Vagina (tissue), 2 donors: ENCODE measurements at places on chromosomes 16 and 17.
A peak's percentile ranks its signal among the peaks of the same experiment; 100 is the strongest.

- H3K36me3 ChIP-seq = no peaks in the 10 kb centered on the region
- H3K27ac ChIP-seq = no peak overlapping the region
- H3K27me3 ChIP-seq = no peaks in the 10 kb centered on the region
These were observed 14.9 kb downstream of the CMTM4 start for GRCh38 chr16:66681676-66682075.

DNA sequence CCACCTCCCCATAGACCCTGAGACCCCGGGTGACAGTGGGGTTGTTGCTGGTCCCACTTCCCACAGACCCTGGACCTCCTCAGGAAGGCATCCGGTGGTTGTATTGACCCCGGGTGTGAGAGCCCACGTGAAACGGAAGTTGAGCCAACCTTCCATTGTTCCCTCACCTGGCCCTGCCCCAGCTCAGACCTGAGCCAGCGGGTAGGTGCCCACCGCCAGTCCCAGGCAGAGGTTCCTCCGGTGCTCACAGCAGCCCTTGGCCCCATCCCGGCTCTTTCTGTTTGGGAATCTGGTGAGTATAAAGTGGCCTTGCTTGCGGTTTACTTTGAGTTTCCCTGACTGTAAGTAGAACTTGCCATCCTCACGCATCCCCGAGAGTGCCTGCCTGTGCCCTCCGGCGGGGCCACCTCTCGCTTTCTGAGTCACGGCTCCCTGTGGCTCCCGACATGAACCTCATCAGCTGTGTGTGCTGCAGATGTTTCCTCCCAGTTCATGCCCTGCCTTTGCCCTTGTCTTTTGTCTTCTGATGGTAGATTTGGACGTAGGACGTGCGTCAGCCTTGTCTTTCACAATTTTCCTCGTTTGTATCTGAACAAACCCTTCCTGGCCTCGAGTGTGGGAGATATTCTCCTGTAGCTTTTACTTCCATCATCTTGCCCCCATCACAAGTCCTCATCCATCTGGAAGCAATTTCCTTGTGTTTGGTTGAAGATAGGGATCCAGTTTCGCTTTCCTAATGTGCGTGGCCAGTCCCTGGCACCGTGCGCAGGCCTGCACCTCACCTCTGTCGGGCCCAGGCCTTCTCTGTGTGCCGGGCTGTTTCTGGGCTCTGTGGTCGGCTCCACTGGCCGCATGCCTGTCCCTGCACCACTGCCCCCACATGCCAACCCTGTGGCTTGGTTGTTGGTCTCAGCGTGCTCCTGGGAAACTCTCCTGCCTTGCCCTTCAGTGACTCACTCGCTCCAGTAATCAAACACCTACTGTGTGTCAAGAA lies 76.0 kb downstream of the METRNL start:
- H3K4me3 ChIP-seq = no peak overlapping the region
- H3K27me3 ChIP-seq = no peaks in the 10 kb centered on the region
- peak; percentile 72 for DNase-seq
- peak overlapping the region; percentile 85 for H3K27ac ChIP-seq

GRCh38 chr16:63323722-63324705 lies 1287.8 kb upstream of the CDH8 start:
- H3K36me3 ChIP-seq = no peaks in the 10 kb centered on the region
- H3K27me3 ChIP-seq = no peaks in the 10 kb centered on the region
- DNase-seq = no peak
- H3K27ac ChIP-seq = no peak overlapping the region
- H3K4me3 ChIP-seq = no peak overlapping the region

GRCh38 chr16:27102701-27103575 lies 36.2 kb downstream of the C16orf82 start:
- DNase-seq = peak; percentile 40
- no peaks in the 10 kb centered on the region for H3K36me3 ChIP-seq
- H3K4me1 ChIP-seq = no peaks in the 10 kb centered on the region

- no peaks in the 10 kb centered on the region for H3K4me1 ChIP-seq
- no peaks in the 10 kb centered on the region for H3K27me3 ChIP-seq
- no peak overlapping the region for H3K4me3 ChIP-seq
- H3K36me3 ChIP-seq = no peaks in the 10 kb centered on the region
- no peak overlapping the region for H3K27ac ChIP-seq
These were observed 7.3 kb upstream of the DDX52 start for GRCh38 chr17:37650419-37651003.

- H3K36me3 ChIP-seq = no peaks in the 10 kb centered on the region
- H3K4me3 ChIP-seq = no peak overlapping the region
- no peaks in the 10 kb centered on the region for H3K27me3 ChIP-seq
- no peaks in the 10 kb centered on the region for H3K4me1 ChIP-seq
- no peak overlapping the region for H3K27ac ChIP-seq
- no peak for DNase-seq
These were observed 589.2 kb downstream of the CDH11 start for GRCh38 chr16:64532691-64533090.

GRCh38 chr16:89319886-89320781 lies 102.6 kb downstream of the ZNF778 start:
- H3K4me3 ChIP-seq = peak overlapping the region; percentile 4
- no peaks in the 10 kb centered on the region for H3K36me3 ChIP-seq
- DNase-seq = no peak
- H3K27me3 ChIP-seq = no peaks in the 10 kb centered on the region
- H3K4me1 ChIP-seq = peaks cover 100% of the 10 kb centered on the region

DNA sequence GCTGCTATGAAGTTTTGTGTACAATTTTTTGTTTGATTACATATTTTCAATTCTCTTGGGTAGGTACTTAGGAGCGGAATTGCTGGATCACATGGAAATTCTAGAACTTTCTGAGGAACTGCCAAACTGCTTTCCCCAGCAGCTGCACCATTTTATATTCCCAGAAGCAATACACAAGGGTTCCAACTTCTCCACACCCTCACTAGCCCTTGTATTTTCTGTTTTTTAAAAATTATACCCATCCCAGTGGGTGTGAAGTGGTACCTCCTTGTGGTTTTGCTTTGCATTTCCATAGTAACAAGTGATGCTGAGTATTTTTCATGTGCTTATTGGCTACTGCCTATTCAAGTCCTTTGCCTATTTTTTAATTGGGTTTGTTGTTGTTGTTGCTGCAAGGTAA lies 20.9 kb downstream of the NACA2 start:
- no peak for DNase-seq
- no peak overlapping the region for H3K4me3 ChIP-seq
- no peaks in the 10 kb centered on the region for H3K36me3 ChIP-seq
- no peaks in the 10 kb centered on the region for H3K27me3 ChIP-seq
- H3K27ac ChIP-seq = no peak overlapping the region

GRCh38 chr17:64439956-64440355 lies 9.0 kb upstream of the MILR1 start:
- no peak for DNase-seq
- no peaks in the 10 kb centered on the region for H3K4me1 ChIP-seq
- no peaks in the 10 kb centered on the region for H3K36me3 ChIP-seq
- H3K27me3 ChIP-seq = no peaks in the 10 kb centered on the region
- no peak overlapping the region for H3K27ac ChIP-seq

- H3K4me1 ChIP-seq = no peaks in the 10 kb centered on the region
- no peak for DNase-seq
- no peaks in the 10 kb centered on the region for H3K36me3 ChIP-seq
- no peaks in the 10 kb centered on the region for H3K27me3 ChIP-seq
- H3K27ac ChIP-seq = peak overlapping the region; percentile 87
These were observed 38.4 kb upstream of the ARL4D start for GRCh38 chr17:43360376-43360738.

- H3K27ac ChIP-seq = no peak overlapping the region
- H3K27me3 ChIP-seq = no peaks in the 10 kb centered on the region
- no peaks in the 10 kb centered on the region for H3K36me3 ChIP-seq
- no peak overlapping the region for H3K4me3 ChIP-seq
- H3K4me1 ChIP-seq = peaks cover 18% of the 10 kb centered on the region
These were observed 721.9 kb downstream of the WWOX start for GRCh38 chr16:78821335-78821734.

DNA sequence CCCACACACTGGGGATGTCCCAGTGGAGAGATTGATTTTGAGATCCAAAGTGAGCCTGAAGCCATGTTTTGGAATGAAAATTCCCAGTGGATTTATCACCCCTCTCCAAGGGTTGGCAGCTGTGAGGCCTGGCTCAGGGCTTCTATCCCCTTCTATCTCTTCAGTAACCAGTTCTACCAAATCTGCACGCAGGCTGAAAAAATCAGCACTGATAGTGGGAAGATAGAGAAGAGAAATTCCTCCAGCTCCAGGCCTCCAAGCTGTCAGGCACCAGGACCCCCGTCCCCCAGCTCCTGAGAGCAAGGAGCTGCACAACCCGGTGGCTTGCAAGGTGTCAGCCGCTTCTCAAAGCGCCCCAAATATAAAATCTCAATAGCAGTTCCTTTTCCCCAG lies 1.0 kb downstream of the FLOT2 start:
- no peak for DNase-seq
- H3K36me3 ChIP-seq = no peaks in the 10 kb centered on the region
- peaks cover 61% of the 10 kb centered on the region for H3K4me1 ChIP-seq
- peak overlapping the region; percentile 93 for H3K27ac ChIP-seq

- H3K27ac ChIP-seq = no peak overlapping the region
- H3K4me3 ChIP-seq = peak overlapping the region; percentile 23
- no peak for DNase-seq
- H3K36me3 ChIP-seq = no peaks in the 10 kb centered on the region
- H3K4me1 ChIP-seq = peaks cover 16% of the 10 kb centered on the region
These were observed 1.3 kb downstream of the SPN start for GRCh38 chr16:29664091-29664921.

- H3K4me3 ChIP-seq = no peak overlapping the region
- H3K36me3 ChIP-seq = no peaks in the 10 kb centered on the region
- H3K4me1 ChIP-seq = no peaks in the 10 kb centered on the region
- no peak for DNase-seq
- H3K27ac ChIP-seq = no peak overlapping the region
These were observed 46.3 kb downstream of the SNX11 start for GRCh38 chr17:48153691-48154358.

GRCh38 chr16:18933501-18933900 lies 7.3 kb upstream of the SMG1 start:
- no peak overlapping the region for H3K27ac ChIP-seq
- H3K4me1 ChIP-seq = no peaks in the 10 kb centered on the region
- H3K27me3 ChIP-seq = no peaks in the 10 kb centered on the region
- H3K4me3 ChIP-seq = no peak overlapping the region
- no peaks in the 10 kb centered on the region for H3K36me3 ChIP-seq
- DNase-seq = no peak

- no peaks in the 10 kb centered on the region for H3K27me3 ChIP-seq
- H3K4me1 ChIP-seq = no peaks in the 10 kb centered on the region
- no peak overlapping the region for H3K4me3 ChIP-seq
- H3K27ac ChIP-seq = no peak overlapping the region
These were observed 1643.5 kb downstream of the TP53TG3F start for GRCh38 chr16:35102780-35103403.

DNA sequence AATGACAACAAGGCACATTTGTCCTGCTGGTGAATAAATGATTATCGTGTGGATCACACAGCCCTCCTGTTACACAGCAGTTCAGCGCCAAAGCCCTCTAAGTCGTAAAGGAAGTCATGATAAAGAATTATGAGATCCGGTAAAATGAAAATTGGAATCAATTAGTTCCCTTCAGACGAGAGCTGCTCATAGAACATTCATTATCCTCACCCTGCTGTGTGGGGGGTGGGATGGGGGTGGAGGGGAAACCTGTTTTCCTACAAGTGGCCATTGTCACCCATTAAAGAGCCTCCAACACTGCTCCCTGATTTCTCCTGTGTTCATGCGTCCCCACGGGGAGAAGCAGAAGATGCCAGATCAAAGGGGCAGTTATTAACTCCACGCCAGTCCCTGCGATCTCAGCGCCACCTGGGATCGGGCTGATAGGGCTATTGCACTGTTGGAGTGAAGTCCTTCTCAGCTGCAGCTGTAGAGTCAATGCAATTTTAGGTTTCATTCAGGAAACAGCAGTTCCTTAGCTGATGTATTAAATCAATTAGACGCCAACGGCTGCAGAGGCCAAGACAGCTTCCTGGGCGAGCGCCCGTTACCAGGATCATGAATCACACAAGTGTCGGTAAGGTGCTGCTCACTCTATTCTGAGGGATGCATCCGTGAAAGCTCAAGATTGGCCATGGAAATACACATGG lies 19.2 kb upstream of the CACNG4 start:
- H3K4me1 ChIP-seq = peaks cover 17% of the 10 kb centered on the region
- no peak overlapping the region for H3K27ac ChIP-seq
- H3K36me3 ChIP-seq = no peaks in the 10 kb centered on the region
- DNase-seq = no peak
- no peak overlapping the region for H3K4me3 ChIP-seq
- H3K27me3 ChIP-seq = no peaks in the 10 kb centered on the region

- peaks cover 25% of the 10 kb centered on the region for H3K4me1 ChIP-seq
- H3K4me3 ChIP-seq = no peak overlapping the region
- H3K27me3 ChIP-seq = no peaks in the 10 kb centered on the region
- no peaks in the 10 kb centered on the region for H3K36me3 ChIP-seq
- no peak for DNase-seq
- H3K27ac ChIP-seq = no peak overlapping the region
These were observed 27.6 kb upstream of the CIBAR2 start for GRCh38 chr16:85139881-85140339.

DNA sequence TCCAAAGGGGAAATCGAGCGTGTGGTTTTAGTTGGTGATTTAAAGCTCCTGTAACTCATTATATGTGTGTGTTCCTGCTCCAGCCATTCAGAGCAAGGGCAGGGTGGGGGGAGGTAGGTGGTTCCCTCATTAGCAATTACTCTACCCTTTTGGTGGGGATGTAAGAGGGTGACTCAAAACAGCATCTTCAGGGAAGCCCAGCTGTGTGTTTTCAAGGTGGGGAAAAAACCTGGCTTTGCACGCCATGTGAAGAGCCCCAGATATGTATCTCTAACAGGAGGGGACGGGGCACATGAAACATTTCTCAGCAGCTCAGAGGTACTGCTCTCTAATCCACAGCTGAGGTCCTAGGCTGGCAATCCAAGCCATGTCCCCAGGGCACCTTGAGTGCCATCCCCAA lies 241.3 kb upstream of the ZFHX3 start:
- H3K4me3 ChIP-seq = no peak overlapping the region
- DNase-seq = no peak
- no peak overlapping the region for H3K27ac ChIP-seq
- H3K4me1 ChIP-seq = no peaks in the 10 kb centered on the region
- H3K36me3 ChIP-seq = no peaks in the 10 kb centered on the region

- H3K36me3 ChIP-seq = no peaks in the 10 kb centered on the region
- no peaks in the 10 kb centered on the region for H3K27me3 ChIP-seq
- no peak overlapping the region for H3K27ac ChIP-seq
- H3K4me1 ChIP-seq = no peaks in the 10 kb centered on the region
These were observed 66.2 kb upstream of the TRAP1 start for GRCh38 chr16:3783516-3783915.

GRCh38 chr17:68297195-68297594 lies 5.9 kb downstream of the ARSG start:
- H3K27ac ChIP-seq = no peak overlapping the region
- no peaks in the 10 kb centered on the region for H3K36me3 ChIP-seq
- H3K4me1 ChIP-seq = peaks cover 5% of the 10 kb centered on the region
- no peaks in the 10 kb centered on the region for H3K27me3 ChIP-seq
